ENCODE measurements at places on chromosomes 6 and 20.

DNA sequence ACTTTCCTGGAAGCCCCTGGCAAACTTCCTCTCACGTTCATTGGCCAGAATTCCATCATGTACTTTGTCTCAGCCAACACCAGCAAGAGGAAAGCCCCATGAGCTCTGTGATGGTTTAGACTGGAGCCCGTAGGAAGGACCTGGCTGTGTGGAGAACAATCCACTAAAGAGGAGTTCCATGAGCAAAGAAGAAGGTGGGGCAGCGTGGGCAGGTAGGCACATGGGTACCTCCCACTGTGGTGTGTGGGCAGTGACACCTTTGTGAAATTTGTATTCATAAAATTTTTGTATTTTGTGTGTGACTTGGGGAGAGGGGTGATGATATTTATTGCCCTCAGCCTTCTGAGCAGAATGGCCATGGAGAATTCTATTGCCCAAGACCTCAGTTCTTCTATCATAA lies 89.5 kb upstream of the SCP2D1 start:
- no peak for DNase-seq

DNA sequence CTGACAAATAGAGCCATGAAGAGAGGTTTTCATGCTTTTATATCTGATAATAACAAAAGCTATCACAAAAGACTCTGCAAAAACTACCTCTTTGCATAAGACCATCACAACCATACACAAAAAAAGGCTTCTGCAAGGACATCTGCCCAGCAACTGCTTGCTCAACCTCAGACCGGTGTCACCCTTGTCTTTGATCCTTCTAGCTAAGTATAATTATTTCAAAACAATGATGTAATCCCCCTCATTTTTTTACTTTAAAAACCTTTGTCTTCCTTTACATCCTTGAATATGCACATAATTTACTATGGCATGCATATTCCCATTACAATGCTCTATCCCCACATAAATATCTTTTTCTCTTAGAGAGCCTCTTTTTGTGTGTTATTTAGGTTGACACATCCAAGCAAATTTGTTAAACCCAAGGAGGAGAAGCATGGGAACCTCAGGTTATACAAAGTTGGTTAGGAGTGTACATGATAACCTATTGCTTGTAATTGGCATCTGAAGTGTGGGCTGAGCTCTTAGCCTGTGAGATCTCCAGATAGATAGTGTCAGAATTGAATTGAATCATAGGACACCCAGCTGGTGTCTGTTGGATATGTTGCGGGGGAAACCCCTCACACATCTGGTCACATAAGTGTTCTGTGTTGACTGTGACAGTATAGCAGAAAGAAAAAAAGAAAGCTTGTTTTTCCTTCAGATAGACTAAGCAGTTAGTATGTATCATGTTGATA lies 20.7 kb upstream of the CGA start:
- peak; percentile 78 for DNase-seq

DNA sequence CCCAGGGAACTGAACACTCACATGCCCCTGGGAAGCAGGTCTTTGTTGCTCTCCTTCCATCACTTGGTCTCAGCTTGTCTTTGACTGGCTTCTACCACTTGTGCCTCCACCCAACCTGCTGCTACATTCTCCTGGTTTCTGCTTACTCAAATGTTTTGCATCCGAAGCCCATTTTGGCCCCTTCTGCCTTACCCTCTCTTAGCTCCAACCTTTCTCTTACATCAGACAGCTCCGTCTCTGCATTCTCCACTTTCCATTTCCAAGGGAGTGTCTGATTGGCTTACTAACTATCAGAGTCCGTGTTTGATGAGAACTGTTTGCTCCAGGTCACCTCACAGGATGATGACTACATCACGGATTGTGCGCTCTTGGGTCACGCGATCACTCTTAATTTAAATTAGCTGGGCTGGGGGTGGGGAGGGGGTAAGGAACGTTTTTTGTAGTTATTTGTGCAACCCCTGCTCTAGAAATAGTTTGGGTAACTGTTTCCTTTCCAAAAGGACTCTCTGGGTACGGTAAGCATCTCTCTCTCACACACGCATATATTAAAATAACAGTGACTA lies 844 bp upstream of the ABRACL start:
- DNase-seq = no peak

- no peak for DNase-seq
These were observed 3.9 kb upstream of the TEAD3 start for GRCh38 chr6:35500782-35501181.

DNA sequence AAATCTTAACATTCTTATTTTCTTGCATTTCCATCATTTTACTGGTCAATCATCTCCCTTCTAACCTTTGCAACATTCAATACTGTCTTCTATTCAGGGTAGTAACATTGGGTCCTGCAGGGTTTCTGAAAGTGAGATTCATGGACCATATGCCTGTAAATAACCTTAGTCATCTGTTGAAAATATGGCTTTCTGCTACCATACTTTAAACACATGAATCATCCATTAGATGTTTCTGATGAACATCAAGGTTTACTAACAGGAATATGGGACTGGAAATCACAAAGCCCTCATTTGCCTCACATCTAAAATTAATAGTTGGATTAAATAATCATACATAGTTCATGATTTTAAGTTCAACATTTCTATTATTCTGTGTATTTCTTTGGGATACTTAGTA lies 475.9 kb upstream of the MARCKS start:
- DNase-seq = no peak

- peak; percentile 34 for DNase-seq
These were observed 33.0 kb downstream of the HNF4A start for GRCh38 chr20:44388466-44389023.

DNA sequence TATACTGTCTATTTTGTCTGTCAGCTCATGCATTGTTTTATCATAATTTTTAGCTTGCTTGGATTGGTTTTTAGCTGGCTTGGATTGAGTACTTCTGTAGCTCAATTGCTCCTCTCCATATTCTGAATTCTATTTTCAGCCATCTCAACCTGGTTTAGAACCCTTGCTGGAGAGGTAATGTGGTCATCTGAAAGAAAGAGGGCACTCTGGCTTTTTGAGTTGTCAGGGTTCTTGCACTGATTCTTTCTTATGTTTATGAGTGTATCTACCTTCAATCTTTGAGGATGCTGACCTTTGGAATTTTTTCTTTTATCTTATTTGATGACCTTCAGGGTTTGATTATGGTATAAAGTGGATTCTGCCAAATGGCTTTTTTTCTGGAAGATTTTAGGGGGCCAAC lies 632.7 kb upstream of the ID4 start:
- DNase-seq = no peak

Measured in HAP-1 (cell line).